ENCODE measurements at places on chromosomes 16 and 17.
A peak's percentile ranks its signal among the peaks of the same experiment; 100 is the strongest.

- DNase-seq, result no peak
These were observed 16.2 kb upstream of the KIFC3 start for GRCh38 chr16:57818377-57819064.

DNA sequence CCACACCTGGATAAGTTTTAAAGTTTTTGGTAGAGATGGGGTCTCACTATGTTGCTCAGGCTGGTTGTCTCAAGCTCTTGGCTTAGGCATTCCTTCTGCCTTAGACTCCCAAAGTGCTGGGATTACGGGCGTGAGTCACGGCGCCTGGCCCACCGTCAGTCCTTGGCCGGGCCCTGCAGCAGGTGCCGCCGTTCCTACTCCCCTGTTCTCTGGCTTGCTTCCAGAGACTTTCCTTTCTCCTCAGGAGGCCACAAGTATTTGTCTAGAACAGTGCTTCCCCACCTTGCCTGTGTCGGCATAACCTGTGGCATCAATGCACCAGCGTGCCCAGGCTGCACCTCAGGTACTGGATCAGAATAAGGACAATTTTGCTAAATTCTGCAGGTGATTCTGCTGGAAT is 3.0 kb upstream of the MGAT5B start:
- no peak for DNase-seq

- no peak for DNase-seq
These were observed 4.3 kb upstream of the SETD6 start for GRCh38 chr16:58510776-58511628.

DNA sequence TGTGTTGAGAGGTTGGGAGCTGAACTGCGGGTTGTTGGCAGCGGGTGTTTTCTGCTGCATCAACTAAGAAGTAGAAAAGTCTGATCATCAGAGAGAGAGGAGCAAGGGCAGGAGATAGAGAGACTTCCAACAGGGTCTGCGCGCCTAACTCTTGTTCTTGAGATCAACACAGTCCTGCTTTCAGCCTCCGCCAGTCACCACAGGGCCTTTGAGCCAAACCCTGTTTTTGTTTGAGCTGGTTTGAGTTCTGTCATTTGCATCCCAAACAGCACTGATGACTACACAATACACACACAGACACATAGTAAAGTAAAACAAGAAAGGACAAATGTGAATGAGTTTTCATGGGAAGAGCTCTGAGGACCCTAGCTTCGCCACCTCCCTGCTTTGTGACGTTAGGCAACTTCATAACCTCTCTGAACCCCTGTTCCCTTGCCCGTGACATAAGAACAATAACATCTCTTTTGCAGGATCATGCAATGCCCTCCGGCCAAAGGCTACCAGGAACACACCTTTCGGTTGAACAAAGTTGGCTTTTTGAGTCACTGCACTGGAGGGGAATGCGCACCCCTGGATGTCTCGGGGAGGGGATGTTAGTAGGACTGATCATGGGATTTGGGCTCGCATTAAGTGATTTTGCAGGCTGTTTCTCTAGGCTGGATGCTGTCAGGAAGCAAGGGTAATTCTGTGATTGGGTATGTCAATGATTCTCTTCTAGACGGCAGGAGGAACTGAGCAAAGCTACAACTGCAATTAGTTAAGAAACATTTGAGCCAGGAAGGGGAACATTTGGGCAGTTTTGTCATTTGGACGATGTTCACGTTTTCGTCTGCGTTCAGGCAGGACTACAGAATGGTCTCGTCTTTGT is 92.3 kb downstream of the C16orf78 start:
- DNase-seq, result no peak

- DNase-seq, result no peak
These were observed 3.0 kb upstream of the TBX2 start for GRCh38 chr17:61396586-61397085.

DNA sequence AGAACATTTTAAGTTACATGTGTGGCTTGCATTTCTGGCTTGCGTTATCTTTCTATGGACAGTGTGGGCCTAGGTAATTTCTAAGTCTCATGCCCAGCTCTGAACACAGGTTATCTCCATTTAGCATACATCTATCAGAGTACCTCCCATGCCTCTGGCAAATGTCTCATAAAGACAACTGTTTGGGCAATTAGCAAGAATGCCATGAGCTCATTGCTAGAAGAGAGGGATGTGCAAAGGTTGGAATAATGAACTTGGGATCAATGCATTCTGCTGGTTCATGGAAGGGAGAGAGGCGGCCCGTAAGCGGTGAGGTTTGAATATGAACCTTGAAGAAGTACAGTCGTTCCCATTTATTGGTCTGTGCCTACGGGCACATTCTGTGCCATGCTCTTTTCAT is 14.4 kb downstream of the SYT17 start:
- DNase-seq, result no peak

GRCh38 chr16:65876624-65877023 is 489.9 kb upstream of the CDH5 start:
- DNase-seq, result no peak

GRCh38 chr17:15232517-15232915 is 32.6 kb downstream of the PMP22 start:
- DNase-seq, result no peak

- no peak for DNase-seq
These were observed 79.3 kb upstream of the HSBP1 start for GRCh38 chr16:83728492-83728891.

- no peak for DNase-seq
These were observed 6.8 kb upstream of the CCL3L1 start for GRCh38 chr17:36203335-36203734.

DNA sequence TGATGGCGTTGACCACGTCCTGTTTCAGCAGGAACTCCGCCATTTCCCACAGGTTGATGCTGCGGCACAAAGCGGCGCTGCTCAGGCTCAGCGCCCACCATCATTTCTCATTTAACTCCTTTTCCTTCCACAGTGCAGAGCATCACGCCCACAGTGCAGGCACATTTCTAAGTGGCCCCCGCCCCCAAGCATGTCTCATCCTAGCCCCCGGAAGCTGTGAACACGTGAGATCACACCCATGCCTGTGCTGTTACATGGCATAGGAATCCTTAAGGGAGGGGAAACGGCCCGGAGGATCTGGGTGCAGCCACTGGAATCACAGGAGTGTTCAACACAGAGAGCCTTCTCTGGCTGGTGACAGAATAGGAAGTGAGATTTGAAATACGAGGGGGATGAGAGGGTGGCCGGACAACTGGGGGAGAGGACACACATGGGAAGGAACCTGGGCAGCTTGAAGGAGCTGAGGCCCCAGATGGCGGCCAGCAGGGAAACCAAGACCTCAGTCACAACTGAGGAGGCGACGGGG is 4.7 kb downstream of the NAGPA start:
- DNase-seq, result no peak

GRCh38 chr16:77579351-77579891 is 142.9 kb upstream of the NUDT7 start:
- no peak for DNase-seq

DNA sequence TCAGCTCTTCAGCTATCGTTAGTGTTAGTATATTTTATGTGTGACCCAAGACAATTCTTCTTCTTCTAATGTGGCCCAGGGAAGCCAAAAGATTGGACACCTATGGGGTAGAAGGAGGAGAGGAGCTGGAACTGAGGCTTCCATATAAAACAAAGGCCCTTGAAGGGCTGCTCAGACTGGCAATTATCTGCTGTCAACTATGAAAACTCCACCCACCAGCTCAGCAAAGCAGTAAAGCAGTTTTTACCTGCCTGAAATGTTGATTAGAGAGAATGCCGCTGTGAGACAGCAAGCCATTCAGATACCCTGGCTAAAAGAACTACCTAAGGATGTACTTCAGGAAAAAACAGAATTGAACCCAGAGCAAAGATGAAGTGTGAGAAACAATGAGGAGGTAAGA is 45.9 kb upstream of the GNAO1 start:
- peak; percentile 12 for DNase-seq

DNA sequence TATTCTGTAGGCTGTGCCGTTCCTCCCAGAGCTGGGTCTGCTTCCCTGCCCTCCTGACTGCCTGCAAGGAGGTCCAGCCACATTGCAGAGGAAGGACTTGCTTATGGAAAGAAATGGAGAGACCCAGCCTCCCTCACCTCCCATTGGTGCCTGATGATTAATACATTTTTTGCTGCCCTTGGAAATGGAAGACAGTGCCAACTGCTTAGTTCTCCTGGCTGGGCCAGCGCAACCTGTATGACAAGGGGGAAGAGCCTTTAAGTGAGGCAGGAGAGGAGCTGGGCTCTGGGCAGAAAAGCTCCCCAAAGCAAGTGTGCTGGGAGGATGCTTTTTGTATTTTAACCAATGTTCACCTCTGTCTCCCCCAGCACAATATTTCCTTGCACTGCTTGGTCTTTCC is 238.5 kb downstream of the SOX9 start:
- DNase-seq, result no peak

DNA sequence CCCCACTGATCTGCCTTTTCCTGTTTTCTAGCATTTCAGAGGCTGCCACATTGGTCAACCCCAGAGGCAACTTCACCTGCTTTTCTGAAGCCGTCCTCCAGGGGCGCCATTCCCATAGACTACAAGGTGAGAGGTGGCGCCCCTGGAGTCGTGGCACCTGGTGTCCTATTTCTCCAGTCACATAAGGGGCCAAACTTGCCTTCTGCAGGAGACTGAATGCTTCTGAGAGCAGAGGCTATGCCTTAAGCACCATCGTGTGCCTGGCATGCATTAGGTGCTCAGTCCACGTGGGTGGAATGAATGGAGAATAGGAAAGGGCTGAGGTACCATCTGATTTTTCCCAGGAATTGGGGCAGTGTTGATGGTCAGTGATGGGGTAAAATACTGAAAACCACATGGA is 164.8 kb downstream of the HAPSTR1 start:
- peak; percentile 90 for DNase-seq

GRCh38 chr17:72249441-72249840 is 128.6 kb downstream of the SOX9 start:
- no peak for DNase-seq

- DNase-seq, result peak; percentile 37
These were observed 36.8 kb downstream of the ASPA start for GRCh38 chr17:3512505-3513171.

DNA sequence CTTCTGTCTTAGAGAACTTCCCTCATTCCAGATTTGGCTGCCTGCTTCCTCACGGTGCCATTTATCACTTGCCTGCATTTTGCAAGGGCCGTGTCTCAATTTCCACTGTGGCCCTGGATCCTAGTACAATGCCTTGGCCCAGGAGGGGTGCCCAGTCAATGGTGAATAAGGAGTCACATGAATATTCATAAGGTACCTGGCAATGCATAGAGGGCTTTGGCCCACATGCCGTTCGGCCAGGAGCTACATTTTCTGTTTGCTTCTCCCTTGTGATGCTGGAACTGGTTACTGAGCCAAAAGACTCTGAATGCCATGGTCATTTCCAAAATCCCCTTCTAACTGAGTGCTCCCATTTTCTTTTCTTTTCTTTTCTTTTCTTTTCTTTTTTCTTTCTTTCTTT is 4.8 kb upstream of the PIRT start:
- no peak for DNase-seq

GRCh38 chr16:71808593-71809459 is at the start of gene AP1G1:
Gene AP1G1, minus strand, starts transcription at chr16:71808834. Its CDS starts 19,355 bp downstream, at chr16:71789479.
- DNase-seq, result peak; percentile 92

DNA sequence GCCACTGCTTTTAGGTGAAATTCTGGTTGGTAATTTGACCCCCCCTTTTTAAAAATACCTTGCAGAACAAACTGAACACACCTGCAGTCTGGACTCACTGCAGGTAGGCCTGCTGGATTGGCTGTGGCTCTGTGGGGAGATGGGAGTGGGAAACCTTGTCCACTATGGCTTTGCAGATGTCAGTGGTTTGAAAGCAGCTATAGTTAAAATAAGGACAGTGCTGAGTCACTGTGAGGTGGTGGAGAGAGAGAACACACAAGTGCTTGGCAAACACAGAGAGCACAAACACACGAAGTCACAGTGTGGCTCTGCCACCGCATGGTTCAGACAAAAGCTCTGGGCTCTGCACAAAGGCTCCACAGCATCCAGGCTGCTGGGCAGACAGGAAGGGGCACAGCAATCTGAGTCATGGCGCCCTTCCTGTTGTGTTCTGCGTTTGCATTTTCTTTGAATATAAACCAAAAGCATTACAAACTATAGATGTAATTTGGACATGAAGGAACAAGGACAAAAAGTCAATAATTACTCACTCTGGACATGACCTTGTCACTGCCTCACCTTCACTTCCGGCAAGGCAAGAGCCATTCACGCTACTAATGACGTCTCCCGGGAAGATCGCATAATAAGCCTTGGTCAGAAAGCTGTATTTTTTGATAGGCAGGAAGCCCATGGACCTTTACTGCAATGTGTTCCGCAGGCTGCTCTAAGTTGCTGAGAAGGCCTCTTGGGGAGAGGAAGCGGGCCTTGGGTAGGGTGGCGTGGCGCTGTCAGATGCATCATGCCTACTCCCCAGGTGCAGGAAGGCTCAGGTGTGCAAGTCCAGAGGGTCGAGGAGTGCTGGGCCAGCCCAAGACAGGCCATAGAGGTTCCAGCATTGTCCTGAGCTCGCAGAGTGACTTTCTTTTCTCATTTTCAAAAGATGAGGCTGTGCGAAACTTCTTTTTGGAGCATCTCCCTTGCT is 60.1 kb upstream of the MED9 start:
- no peak for DNase-seq

- peak; percentile 61 for DNase-seq
These were observed 7.3 kb upstream of the VEZF1 start for GRCh38 chr17:57995076-57995956.

GRCh38 chr17:80254396-80255251 is 6.0 kb upstream of the RNF213 start:
- DNase-seq, result no peak

DNA sequence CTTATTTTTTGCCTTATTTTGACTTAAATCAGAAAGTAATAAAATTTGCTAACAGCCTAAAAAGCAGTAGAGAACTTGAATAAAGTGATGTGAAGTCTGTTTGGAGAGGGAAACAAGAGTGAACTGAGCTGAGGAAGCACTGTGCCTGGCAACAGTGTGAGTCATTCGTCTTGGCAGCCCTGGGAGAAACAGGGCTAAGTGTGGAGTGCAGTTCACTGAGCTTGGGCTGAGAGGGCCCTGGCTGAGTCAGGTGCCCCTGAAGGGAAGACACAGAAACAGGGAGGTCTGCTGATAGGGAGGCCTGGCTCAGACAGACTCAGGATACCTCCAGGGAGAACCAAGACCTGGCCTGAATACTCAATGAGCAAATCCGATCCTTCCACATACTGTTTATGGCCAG is 132.1 kb downstream of the HS3ST4 start:
- DNase-seq, result no peak

- peak; percentile 7 for DNase-seq
These were observed 16.7 kb upstream of the SLC12A3 start for GRCh38 chr16:56848029-56848936.

DNA sequence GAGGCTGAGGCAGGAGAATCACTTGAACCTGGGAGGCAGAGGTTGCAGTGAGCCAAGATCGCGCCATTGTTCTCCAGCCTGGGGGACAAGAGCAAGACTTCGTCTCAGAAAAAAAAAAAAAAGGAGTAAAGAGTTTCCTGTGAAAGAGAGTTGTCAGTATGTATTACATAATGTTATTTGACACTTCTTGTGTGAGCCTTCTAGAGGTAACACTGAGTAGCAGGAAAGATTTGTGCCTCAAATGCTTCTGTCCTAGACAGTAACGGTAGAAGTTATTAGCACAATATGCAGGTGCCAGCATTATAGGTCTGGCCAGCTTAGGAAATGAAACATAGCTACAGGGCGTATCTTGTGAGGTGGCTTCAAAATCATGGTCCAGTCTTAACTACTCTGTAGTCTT is 6.2 kb downstream of the RPS6KB1 start:
- DNase-seq, result no peak

All from WTC11 (cell line).